ENCODE measurements at places on chromosomes 5 and 9. TPM values are rescaled to one million over a fixed set of nuclear protein-coding genes. Genes with fewer than 3 reads are reported as not detected.

Gene FAM221B
- not detected for total RNA-seq

Gene ADAMTS16
- total RNA-seq = 1.8 TPM

Gene GFI1B
- total RNA-seq = not detected

Gene EPB41L4B
- total RNA-seq = 21.3 TPM

Gene EMB
- 5.5 TPM for total RNA-seq

Gene GPR150
- total RNA-seq = not detected

Gene TNFSF15
- 0.17 TPM for total RNA-seq

Gene C5orf63
- 3.8 TPM for total RNA-seq

Gene AIF1L
- total RNA-seq = 1.7 TPM

Gene CARD9
- 1.5 TPM for total RNA-seq

Gene IL7R
- 0.19 TPM for total RNA-seq

Gene NRARP
- 4.4 TPM for total RNA-seq

Gene TSSK1B
- total RNA-seq = not detected

Gene ADAMTS19
- total RNA-seq = not detected

Gene PCDHB2
- total RNA-seq = 4.1 TPM

Gene BNC2
- 7.2 TPM for total RNA-seq

Gene ANKRD34B
- not detected for total RNA-seq

Gene RANBP17
- 2.9 TPM for total RNA-seq

Gene ARL14EPL
- 0.35 TPM for total RNA-seq

Gene PAIP2
- total RNA-seq = 82.0 TPM

Gene IFNK
- total RNA-seq = not detected

Gene IFNA2
- total RNA-seq = not detected

Gene HINT1
- 518 TPM for total RNA-seq

Gene NPR3
- 20.7 TPM for total RNA-seq

Gene CERCAM
- total RNA-seq = 38.6 TPM

Gene RLN1
- total RNA-seq = not detected

Gene SLC23A1
- 1.9 TPM for total RNA-seq

Gene TOR1B
- 23.7 TPM for total RNA-seq

All from A549 treated with GW870086 at 1 μM for 4 hours (cell line).